ENCODE measurements at places on chromosomes 6 and 20.

- no peak for DNase-seq
Observed at GRCh38 chr6:168715643-168716481, 274.9 kb downstream of the SMOC2 start.

GRCh38 chr20:35506179-35506578, 23.3 kb downstream of the C20orf173 start:
- no peak for DNase-seq

GRCh38 chr6:125571207-125571755, 178.2 kb upstream of the HEY2 start:
- DNase-seq: no peak

DNA sequence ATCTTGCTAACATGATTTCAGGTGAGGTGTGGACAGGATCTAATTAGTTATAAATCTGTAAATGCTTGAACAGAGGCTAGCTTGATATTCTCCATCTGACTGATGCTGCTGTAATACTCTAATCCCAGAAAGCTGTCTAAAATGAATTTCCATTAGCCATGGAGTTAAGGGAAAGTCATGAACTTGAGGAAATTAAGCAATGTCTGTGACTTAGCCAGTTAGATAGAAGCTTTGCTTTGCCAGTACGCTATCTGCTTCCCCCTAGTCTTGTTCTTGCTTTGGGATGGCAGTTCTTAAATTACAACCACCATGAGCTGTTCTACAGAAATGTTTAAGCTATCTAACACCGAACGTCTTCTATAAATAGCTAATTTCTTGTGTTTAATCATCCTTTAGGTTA, 195.7 kb downstream of the PRL start:
- DNase-seq: no peak

- DNase-seq: peak; percentile 70
Observed at GRCh38 chr20:39885975-39886649, 802.9 kb downstream of the MAFB start.

- DNase-seq: no peak
Observed at GRCh38 chr20:58194175-58194791, 34.2 kb downstream of the ANKRD60 start.

GRCh38 chr6:89432875-89433251, at the start of gene ANKRD6:
ANKRD6 (plus strand) TSS chr6:89433152; CDS start chr6:89566977, 133,825 bp downstream.
- DNase-seq: no peak

DNA sequence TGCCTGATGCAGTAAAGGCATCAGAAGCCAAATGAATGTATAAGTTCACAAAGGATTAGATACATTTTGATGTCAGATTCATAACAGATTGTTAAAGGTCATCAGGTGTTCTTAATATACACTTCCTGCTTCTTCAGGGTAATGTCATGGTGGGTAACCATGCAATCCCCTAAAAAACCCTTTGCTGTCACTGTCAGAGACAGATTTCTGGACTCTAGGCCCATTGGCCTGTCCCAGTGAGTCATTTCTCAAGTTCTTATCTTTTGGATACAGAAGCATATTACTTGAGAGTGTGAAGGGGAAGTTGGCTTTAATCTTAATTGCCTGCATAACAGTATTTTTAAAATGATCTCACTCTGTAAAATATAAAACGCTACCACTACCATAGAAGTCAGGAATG, 895.6 kb upstream of the MAP3K7 start:
- DNase-seq: no peak

DNA sequence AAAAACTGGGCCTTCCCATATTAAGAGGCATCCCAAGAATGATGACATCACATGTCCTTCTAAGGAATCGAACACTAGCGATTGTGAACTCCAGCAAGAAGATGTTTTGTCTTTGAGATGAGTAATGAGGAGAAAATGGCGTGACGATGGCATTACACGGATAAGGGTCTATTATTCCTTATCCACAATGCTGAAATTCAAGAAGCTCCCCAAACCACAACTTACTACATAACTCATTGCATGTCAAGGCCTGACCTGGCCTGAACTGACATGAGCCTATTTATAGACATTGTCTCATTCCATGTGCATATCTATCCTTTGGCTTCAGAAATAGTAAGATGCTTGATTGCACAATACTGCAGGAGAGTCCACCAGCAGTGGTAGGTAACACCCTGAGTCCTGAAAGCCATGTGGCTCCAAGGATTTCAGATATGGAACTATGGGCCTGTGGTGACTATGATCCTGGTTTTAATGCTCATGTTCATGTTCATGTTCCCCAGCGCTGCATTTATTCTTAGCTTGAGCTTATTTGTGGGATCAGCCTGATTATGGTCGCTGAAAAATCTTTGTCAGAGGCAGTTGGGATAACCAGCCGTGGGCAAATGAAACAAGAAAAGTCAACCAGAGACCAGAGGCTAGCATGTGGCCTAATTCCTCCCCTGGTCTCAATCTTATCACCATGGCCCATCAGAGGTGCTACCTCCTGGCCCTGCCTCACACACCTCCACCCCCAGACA, 183.2 kb upstream of the JARID2 start:
- DNase-seq: peak; percentile 54

DNA sequence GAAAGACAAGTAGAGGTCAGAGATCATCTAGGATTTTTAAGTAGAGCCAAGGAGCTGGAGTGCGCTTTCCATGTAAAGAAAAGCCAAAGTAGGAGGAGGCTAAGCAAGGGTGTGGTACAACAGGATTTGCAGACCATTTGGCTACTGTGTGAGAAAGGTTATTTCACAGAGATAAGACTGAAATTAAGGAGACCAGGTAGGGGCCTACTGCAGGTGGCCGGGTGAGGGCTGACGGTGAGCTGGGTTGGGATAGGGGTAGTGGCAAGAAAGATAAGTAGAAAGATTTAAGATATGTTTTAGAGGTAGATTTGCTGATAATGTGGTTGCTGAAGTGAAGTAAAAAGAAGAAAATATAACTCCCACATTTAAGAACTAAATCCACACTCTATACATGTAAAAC, 3.8 kb downstream of the BLOC1S5 start:
- DNase-seq: no peak

DNA sequence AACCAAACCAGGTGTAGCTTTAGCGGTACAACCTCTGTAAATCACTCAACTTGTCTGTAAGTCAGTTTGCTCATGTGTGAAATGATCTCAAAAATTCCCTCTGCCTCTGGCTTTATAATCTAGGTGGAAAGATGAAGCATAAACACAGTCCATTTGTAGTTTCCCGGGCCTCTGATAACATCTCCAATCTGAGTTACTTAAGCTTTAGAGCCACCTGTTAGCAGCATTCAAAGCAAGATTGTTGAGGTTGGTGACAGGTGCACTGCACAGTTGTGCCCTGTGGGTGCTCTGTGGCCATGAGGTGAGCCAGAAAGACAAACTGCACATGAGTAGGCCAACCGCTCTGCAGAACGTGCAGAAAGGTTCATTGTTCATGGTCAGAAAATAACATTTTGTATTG, 53.7 kb downstream of the MOCS1 start:
- no peak for DNase-seq

DNA sequence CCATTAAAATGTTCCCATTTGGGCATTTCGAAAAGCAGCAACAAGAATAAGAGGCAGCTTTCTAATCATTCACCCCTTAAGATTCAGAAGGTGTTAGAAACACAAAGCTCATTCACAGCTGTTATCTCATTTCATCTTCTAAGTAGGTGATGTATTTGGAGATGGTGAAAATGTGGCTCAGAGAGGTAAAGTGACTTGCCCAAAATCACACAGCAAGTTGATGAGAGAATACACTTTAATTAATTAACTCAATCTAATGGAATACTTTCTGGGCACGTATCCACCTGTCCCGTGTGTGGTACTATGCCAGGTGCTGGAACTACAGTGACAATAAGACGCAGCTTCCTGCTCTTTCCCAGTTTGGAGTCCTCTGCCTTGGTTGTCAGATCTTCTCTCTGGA, 147.4 kb upstream of the LRFN2 start:
- DNase-seq: no peak

DNA sequence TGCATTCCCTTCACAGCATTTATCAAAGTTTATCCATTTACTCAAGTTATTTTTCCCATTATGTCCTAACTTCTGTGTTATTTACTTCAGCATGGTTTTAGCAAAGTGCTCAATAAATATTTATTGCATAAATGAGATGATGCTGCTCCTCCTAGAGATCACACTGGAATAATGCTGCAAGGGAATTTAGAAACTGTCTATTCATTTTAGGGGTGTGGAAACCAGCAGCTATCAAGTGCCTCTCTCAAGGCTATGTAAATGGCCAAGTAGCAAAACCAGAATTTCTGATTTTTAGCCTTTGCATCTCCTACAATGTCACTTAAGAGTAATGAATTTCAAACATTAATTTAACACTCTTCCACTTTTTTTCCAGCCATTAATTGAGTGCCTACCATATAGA, 316.2 kb downstream of the COL12A1 start:
- no peak for DNase-seq

- DNase-seq: no peak
Observed at GRCh38 chr6:166516251-166516884, 70.1 kb downstream of the RAMACL start.

DNA sequence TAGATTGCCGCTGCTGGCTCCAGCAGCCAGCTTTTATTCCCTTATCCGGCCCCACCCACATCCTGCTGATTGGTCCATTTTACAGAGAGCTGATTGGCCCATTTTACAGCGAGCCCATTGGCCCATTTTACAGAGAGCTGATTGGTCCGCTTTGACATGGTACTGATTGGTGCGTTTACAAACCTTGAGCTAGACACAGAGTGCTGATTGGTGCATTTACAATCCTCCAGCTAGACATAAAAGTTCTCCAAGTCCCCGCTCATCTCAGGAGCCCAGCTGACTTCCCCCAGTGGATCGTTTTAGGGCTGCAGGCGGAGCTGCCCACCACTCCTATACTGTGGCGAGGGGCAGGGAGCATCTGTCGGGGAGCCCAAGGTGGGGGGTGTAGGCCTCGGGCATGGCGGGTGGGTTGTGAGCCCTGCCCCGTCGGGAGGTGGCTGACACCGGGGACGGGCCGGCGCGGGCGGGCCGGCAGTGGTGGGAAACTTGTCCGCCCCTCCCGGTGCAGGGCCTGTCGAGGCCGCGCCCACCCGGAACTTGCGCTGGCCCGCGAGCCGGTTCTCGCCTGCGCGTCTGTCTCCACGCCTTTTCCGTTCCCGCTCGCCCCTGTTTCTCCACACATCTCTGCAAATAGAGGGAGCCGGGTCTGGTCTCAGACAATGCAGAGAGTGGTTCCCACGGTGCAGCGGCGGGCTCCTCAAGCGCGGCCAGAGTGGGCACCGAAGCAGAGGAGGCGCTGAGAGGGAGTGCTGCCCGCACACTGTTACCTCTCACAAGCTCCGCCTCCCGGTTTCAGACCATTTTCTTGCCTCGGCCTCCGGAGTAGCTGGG, 86.1 kb upstream of the STMND1 start:
- DNase-seq: no peak
